NCI-H2107 (cell line): ENCODE measurements at places on chromosomes 3 and 15.

- no peak for DNase-seq
Observed at GRCh38 chr3:31004025-31004678, 109.7 kb upstream of the GADL1 start.

- DNase-seq, result no peak
Observed at GRCh38 chr3:30510596-30510995, 95.8 kb upstream of the TGFBR2 start.

GRCh38 chr15:67361100-67361499 is 106.5 kb downstream of the IQCH start:
- no peak for DNase-seq

DNA sequence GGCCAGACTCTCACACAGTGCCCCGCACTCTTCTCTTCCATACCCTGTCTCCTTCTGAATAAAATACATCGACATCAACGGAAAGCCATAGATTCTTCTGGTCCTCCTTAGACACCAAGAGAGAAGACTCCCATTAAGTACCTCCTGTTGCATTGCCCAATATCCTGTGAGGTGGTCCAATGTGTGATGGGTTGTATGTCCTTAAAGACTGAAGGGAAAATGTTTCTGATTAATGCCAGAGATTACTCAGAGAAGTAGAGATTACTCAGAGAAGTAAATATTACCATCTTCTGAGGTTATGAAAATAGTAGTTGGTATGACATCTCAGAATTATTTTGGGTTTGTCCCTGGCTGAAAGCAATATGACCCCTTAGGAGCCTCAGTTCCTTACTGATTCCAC is 60.8 kb upstream of the GALNT15 start:
- no peak for DNase-seq

DNA sequence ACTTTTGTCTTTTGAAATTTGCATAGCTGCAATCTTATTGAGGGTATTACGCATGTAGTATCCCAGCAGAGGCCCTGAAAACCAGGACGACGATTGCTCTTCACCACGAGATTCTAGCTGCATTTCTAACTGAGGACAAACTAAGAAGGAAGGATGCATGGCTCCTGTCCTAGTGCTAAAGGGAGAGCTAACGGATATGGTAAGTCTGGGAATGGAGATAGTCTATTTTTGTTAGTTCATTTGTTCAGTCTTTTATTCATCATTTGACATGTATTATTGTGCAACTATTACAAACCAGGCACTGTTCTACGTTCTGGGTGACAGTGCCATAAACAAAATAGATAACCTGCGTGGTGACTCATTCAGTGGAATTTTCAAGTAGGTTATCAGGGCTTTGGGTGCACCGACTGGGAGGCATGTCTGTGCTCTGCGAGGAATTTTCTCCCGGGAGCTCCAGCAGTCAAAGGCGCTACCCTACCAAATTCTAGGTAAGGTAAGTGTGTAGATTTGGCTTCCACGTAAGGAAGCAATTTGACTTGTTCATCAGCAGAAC is 51.9 kb upstream of the ETV5 start:
- DNase-seq, result no peak

- DNase-seq, result no peak
Observed at GRCh38 chr3:64743156-64743886, 55.5 kb upstream of the ADAMTS9 start.

DNA sequence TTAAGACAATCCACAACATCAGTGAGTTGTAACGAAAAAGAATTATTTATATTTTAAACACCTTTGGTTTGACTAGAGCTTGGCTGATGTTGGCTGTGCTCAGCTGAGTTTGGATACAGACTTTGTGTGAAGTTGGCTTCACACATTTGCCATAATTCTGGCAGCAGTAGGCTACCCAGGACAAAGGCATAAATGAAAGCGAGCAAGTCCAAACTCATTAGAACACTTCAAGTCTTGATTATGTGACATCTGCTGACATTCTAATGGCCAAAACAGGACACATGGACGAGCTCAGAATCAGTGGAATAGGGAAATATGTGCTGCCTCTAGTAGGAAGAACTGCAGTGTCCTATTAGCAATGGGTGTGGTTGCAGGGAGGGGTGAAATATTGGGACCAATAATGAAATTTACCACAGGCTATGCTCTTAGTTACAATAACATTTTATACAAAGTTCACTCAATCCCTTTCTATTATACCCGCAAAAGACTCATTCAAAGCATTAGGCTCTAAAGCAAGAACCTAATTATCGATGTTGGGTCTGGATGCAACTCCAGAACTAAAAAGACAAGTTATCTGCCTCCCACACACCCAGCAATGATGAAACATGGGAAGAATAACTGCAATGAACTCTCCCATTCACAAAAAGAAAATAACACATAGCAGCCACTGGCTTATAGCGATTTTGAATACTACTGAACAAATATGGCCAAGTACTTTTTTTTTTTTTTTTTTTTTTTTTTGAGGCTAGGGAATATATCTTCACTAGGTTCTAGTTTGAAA is 493.9 kb upstream of the RASGRP1 start:
- no peak for DNase-seq

DNA sequence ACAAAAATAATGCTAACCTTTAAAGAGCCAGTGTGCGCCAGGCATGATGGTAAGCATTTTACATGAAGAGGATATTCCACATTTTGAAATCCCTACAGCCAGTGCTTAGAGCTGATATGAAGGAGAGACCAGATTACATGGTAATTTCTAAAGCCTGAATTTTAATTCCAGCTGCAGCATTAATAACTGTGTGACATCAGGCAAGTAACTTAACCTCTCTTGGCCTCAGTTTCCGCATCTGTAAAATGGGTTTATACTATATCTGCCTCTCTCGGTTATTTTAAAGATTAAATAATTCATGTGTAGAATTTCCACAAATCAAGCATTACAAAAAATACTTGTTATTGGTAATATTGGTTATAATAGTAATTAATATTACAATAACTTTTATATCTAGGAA is 165.4 kb downstream of the UACA start:
- DNase-seq, result no peak

DNA sequence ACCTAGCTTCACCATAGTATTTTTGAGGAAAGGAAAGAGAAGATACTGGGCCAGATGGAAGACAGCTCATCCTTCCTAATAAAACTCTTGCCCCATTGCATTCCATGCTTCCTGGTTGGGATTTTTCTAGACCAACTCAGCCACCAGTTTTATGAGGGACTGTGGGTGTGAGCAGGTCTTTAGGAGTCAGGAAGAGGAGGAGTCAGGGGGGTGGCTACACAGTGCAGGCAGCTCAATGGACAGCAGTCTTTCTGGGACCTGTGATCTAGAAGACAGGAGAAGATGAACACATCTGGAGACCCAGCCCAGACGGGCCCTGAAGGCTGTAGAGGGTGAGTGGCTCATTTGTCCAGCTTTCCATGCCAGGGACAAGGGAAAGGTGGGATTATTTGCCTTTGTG is at the start of gene NOX5:
Gene NOX5, plus strand, starts transcription at position 242 of the 400 bp plus-strand sequence. Its CDS starts 41 bp downstream, at position 283.
- no peak for DNase-seq

DNA sequence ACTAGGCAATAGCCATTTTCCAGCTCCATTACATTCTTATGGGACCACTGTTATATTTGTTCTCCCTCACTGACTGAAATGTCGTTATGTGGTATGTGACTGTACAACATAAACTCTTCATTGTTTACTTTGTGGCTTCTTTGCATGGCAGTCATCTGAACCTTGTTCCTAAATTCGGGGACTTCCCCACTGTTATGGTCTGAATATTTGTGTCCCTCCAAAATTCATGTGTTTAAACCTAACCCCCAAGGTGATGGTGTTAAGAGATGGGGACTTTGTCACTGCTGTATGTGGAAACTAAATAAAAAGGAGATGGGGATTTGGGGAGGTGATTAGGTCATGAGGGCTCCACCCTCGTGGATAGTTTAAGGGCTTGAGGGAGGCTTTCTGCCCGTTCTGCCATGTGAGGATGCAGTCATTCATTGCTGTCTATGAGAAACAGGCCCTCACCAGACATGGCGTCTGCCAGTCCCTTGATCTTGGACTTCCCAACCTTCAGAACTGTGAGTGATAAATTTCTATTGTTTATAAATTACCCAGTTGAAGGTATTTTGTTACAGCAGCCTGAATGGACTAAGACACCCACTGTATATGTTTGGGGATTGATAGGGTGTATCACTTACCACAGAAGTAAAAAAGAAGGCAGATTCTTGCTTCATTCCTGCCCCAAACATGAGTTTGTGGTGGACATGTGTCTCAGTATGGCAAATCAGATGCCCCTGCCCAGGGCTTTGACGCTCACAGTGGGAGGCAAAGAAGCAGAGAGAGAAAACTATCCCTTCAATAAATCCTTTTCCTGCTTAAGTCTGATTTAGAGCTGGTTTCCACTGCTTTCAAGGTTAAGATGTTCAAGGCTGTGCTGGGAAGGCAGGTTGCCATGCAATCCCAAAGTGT is 138.0 kb upstream of the UBE2E1 start:
- no peak for DNase-seq

- DNase-seq, result no peak
Observed at GRCh38 chr15:90638201-90638691, 78.9 kb upstream of the BLM start.

DNA sequence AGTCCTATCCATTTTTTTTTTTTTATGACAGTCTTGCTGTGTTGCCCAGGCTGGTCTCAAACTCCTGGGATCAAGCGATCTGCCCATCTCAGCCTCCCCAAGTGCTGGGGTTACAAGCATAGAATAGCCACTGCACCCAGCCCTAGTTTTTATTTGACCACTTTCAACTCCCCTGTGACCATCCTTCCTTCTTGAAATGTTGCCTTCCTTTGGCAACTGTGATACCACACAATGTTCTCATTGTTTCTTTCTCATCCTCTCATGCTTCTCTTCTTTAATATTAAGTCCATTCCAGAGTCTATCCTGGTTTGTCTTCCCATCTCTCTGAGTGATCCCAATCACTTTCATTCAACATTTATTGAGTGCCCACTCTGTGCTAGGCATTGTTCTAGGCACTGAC is 7.9 kb upstream of the GPD1L start:
- no peak for DNase-seq

GRCh38 chr3:24161841-24162240 is 216.8 kb downstream of the NR1D2 start:
- no peak for DNase-seq

DNA sequence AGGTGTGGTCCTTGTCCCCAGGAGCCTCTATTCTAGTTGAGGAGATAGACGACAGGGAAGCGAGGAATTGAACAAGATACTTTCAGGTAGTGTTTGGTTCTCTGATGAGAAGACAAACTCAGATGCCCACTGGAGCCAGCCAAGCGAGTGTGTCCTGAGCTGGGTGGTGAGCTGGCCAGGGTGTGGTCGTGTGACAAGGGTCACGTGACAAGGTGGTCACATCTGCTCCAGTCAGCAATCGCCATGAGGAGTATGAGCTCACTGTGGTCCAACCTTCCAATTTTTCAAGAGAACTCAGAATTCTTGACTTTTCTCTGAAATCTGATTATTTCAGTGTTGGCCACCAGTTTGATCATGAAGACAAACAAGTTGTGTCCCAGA is 39.5 kb downstream of the SLC6A6 start:
- DNase-seq, result no peak

DNA sequence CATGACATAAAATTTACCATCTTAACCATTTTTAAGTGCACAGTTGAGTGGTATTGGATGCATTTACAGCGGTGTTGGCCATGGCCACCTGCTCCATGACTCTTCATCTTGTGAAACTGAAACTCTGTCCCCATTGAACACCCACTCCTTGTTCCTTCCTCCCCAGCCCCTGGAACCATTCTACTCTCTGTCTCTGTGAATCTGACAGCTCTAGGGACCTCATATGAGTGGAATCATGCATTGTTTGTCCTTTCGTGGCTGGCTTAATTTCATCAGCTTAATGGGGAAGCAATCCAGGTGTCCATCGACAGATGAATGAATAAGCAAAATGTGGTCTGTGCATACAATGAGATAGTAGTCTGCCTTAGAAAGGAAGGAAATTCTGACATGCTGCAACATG is 42.5 kb downstream of the PLXNA1 start:
- DNase-seq, result no peak

- no peak for DNase-seq
Observed at GRCh38 chr3:40200692-40201316, 108.7 kb upstream of the EIF1B start.

GRCh38 chr3:134001251-134001650 is 28.5 kb downstream of the SLCO2A1 start:
- no peak for DNase-seq

DNA sequence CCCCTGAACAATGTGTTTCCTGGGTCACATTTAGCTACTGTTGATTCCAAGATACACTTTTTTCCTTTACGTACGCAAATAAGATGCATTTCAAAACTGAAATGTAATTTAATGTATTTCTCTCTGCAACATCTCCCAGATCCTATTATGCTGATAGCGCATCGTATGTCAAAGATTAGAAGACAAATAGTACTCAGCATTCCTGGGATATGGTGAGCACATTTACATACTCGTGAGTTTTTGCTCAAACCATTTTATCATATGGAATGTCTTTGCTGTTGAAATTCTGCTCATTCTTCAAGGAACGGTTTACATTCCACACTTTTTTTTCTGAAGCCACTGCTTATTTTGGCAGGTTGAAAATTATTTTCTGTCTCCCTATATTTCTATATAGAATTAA is 221.4 kb downstream of the OXSM start:
- no peak for DNase-seq

DNA sequence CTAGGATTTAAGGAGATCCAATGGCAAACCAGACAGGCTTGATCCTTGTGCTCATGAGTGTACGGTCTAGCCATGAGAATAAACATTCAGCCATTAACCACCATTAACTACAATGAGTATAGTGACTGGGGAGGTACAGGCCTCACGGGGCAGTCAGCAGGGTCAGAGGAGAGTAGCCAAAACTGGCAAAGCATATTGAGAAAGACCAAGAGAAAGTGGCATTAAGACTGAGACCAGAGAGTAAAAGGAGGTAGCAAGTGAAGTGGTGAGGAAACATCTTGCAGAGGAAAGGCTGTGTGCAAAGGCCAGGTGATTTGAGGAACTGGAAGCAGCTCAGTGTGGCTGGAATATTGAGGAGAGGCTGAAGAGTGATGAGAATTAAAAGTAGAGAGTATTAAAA is 407.2 kb upstream of the LMCD1 start:
- DNase-seq, result no peak

GRCh38 chr15:84862214-84862975 is 22.1 kb upstream of the SLC28A1 start:
- no peak for DNase-seq

GRCh38 chr3:165111401-165111800 is 33.1 kb upstream of the SI start:
- no peak for DNase-seq

- DNase-seq, result no peak
Observed at GRCh38 chr3:171385086-171385485, 75.1 kb downstream of the TNIK start.
